ENCODE measurements at places on chromosomes 6 and 20.

- no peak for DNase-seq
Observed at GRCh38 chr20:54622333-54623295, 147.2 kb downstream of the DOK5 start.

GRCh38 chr6:129041563-129041962 is 158.6 kb downstream of the LAMA2 start:
- no peak for DNase-seq

DNA sequence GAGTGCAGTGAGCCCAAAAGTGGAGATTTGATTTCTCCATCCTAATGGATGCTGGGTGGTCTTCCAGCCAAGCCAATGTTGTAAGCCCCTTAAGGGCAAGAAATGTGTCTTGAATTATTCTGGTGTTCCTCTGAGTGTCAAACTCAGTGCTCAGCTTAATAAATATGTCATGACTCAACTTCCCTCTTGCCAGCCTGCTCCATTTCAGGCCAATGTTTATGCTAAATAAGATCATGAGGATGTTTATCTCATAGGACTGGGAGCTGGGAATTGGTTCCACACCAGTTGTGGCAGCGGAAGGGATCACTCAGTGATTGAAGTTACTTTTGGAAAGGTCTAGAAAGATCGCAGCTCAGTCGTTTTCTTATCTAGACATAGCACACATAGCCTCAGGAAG is 90.4 kb upstream of the ISM1 start:
- DNase-seq = no peak

- DNase-seq = no peak
Observed at GRCh38 chr6:42200035-42200434, 5.3 kb upstream of the GUCA1B start.

- DNase-seq = no peak
Observed at GRCh38 chr20:51482836-51483473, 59.6 kb downstream of the NFATC2 start.

DNA sequence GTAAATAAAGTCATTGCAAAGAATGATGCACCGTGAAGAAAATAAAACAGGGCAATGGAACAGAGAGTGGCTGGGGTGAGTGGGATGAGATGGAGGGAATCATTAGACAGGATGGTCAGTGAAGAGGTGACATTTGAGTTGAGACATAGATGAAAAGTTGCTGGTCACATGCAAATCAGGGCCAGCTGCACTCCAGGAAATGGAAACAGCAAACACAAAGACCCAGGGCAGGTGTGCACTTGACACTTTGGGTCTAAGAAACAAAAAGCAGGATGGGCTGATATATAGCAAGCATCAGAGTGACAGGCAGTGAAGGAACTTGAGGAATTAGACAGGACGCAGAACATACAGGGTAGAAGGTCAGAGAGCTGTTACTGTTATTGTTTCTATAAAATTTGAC is 171.5 kb upstream of the RIPOR2 start:
- no peak for DNase-seq

DNA sequence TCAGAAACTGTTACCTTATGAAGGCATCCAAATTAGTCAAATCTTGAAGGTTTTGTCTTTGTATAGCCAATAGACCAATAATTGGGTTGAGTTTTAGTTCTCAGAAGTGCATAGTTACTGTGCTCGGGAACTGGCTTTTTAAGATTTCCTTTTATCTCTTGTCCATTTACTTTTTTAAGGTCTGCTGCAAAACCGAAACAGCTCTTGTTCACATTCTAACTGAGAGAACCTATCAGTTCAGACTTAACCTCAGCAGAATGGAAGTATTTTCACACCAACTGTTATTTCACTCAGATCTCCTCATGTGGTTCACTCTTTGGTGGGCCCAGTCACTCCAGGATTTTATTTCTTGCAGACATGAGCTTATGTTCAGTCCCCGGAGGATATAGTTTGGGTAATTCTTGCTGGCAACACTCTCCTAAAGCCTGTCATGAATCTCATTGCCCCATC is 55.5 kb downstream of the TPBG start:
- no peak for DNase-seq

DNA sequence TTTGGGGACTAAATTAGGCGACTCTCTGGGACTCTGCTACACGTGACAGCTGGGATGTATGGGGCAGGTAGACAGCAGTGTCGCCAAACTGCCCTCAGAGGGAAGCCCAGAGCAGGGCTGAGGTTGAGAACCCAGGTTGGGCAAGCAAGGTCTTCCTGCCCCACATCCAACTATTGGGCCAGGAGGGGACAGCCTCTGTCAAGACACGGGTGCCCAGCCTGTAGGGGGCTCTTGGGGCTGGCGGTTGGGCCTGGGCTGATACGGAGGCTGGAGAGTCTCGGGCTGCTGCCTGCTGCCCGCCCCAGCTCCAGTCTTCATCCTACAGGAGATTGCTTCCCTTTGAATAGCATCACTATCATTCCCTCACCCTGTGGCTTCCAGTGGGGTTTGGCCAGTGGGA is 33.3 kb downstream of the CPNE5 start:
- DNase-seq = no peak

DNA sequence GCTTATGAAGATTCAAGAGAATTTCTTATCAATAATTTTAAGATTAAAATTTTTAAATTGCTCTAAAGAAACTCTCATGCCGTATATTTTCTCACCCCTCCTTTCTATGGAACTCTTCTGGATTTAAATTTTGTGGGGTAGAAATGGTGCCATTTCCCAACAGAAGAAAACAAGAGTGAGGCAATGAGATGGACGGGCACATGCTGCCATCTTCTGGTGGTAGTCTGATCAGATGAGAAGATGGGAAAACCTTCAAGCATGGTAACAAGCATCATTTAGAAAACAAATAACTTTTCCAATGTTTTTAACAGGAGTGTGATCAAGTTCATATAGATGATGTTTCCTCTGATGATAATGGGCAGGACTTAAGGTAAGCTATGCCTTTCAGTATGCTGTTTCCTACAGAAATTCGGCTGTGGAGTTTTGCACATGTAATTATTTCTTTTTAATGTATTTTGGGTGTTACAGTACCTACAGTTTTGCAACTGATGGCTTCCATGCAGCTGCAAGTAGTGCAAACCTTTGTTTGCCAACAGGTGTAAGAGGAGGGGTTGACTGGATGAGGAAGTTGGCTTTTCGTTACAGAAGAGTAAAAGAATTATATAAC is 271.4 kb downstream of the EYA4 start:
- no peak for DNase-seq

GRCh38 chr6:113458368-113459010 is 398.7 kb upstream of the MARCKS start:
- no peak for DNase-seq

- no peak for DNase-seq
Observed at GRCh38 chr6:28711788-28712341, 186.2 kb downstream of the GPX5 start.

GRCh38 chr6:119147101-119148053 is 68.9 kb upstream of the FAM184A start:
- DNase-seq = no peak
